ENCODE measurements at places on chromosomes 2 and 18.

DNA sequence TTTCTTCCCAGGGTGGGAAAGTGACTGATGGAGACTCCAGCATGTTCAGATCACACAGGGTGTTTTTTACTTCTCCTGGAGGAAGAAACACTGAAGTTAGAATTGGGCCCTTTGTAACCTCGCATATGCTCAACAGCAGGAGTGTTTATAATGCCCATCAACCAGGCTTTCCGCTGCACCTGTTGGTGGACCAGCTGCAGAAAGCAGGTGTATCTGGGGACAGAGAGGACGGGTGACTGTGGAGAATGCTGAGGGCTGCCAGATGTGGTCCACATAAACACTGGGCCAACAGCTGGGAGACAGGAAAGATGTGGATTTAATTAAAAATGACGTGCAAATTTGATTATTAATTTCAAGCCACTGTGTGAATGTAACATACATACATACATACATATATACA lies 335.5 kb upstream of the SPRED2 start:
- DNase-seq, result no peak

- no peak for DNase-seq
Measured at GRCh38 chr2:70934981-70935380, 719 bp upstream of the ATP6V1B1 start.

GRCh38 chr2:52356556-52356955 lies 1324.6 kb upstream of the NRXN1 start:
- DNase-seq, result no peak

GRCh38 chr18:10784596-10785202 lies 258.9 kb downstream of the NAPG start:
- no peak for DNase-seq

DNA sequence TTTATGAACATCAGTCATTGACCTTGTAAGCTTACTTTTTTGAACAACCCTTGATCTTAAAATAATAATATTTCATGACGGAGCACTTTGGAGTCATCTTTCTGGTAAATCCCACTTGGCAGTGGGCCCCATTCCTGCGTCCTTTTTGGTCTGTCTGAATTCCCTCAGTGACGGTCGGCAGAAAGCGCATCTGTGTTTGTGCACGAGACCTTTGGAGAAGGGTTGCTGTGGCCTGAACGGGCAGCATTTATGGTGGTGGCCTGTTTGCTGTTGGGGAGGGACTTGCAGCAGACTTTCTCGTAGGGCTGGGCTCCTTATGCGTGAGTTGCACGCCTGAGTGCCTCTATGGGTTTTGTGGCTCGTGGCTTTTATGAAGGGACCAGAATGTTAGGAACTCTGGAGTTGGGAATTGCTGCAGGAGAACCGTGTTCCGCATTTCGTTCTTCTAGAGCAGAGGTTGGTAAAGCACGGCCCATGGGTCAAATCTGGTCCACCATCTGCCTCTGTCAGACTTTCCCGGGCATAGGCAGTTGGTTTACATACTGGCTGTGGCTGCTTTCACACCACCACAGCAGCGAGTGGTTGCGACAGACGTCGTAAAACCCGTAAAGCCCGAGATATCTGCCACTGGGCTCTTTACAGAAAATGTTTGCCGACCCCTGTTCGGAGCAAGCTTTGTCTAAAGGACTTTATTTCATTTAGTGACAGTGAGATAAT lies 30.8 kb downstream of the LPIN1 start:
- no peak for DNase-seq

DNA sequence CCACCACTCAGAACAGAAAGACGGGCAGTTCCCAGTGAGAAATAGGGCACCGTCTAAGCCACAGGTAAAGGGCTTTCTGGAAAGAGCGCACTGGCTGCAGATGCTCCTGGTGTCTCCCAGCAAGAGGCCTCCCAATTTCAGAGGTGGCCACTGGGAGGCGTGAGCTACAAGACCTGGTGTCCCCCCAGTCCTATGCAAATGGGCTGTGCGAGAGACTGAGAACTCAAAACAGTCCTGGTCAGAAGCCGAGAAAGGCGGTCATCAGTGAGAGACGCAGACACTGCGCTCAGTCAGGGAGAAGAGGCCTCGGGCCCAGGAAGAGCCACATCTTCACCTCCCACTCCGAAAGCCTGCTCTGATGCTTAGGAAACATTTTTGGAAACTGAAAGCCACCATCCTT lies 179.5 kb downstream of the EIPR1 start:
- no peak for DNase-seq

- DNase-seq, result no peak
Measured at GRCh38 chr18:75142677-75143076, 66.3 kb downstream of the PTGR3 start.

DNA sequence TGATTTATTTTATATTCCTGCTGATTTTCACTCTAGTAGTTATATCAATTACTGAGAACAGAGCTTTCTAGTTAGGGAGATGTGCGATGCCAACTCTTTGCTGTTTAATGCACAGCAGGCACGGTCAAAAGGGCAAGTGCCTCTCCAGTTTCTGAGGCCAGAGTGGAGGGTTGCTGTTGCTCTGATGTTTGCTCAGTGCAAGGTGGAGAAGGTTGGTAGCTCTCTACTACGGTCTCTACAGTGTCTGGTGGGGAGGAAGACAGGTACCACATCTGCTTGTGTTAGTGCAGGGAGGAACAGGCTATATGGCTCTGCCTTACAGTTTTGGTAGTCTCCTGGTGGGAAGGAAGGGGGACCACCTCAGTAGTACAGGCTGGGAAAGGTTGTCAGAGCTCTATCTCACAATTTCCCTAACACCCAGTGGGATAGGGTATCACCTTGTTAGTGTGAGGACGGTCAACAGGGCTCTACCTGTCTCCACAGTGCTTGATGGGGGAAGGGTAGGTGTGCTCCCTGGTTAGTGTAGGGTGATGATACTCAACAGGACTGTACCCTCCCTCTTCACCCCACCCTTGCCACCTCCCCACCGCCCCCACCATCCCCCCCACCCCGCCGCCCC lies 85.9 kb downstream of the FANCL start:
- DNase-seq, result no peak

GRCh38 chr2:232542715-232543467 lies 3.4 kb downstream of the CHRNG start:
- no peak for DNase-seq

GRCh38 chr2:239092571-239093294 lies 244.8 kb downstream of the TWIST2 start:
- no peak for DNase-seq

- no peak for DNase-seq
Measured at GRCh38 chr2:197054437-197054836, 127.9 kb upstream of the PGAP1 start.

DNA sequence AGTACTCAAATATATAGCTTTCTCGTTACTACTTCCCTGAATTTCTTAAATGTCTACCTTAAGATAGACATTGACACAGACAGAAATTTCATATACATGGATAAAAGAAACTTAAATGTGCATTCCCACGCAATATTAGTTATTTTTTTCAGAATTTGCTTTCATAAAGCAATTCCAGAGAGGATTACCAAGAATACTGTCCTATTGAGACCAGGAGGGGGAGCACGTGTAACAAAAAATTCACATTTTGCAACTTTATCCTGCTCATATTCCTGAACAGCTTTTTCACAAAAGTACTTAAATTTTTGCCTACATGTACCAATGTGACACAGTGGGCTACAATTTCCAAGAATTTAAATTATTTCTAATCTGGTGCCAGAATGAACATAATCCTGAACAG lies 30.7 kb upstream of the ERCC3 start:
- no peak for DNase-seq

GRCh38 chr2:226190479-226191252 lies 609.0 kb downstream of the IRS1 start:
- no peak for DNase-seq

DNA sequence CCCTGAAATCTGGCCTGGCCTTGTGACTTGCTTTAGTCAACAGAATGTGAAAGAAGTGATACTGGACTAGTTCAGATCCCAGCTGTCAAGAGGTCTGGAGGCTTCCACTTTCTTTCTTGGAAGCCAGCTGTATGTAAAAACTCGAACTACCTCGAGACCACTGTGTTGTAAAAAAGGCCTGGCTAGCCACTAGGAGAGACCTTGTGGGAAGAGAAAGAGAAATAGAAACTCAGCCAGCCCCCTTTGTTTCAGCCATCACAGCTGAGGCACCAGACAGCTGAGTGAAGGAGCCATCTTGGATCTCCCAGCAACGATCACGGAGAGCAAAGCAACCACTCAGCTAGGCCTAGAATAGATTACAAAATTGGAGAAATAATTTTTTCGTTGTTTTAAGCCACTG lies 324.9 kb upstream of the TCF4 start:
- no peak for DNase-seq

DNA sequence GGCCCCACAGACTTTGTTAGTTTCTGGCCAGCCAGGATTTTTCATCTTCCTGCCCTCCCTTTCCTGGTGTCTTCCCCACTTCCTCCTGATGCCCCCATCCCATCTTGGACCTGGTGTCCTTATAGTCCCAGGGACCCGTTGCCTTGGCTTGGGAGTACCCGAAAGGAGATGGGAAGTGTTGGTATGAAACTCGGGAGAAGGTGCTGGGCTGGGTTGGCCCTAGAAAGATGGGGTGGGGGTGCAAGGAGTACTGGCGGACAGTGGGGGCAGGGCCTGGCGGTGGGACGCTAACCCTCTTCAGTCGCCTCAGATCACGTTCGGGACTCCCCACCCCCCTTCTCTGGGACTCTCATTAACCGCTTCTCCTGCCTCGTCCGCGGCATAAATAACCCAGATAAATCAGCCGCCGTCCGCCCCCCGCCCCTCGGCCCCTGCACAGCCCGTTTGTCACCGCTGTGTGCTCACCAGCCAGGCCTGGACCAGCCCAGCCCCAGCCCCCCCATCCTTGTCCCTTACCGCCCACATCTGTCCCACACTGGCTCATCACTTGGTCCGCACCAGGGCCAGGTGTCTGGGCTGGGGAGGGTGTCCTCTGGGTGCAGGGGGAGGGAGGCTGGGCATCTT lies 3.7 kb upstream of the ASIC4 start:
- no peak for DNase-seq

- no peak for DNase-seq
Measured at GRCh38 chr2:18684206-18685038, 95.1 kb upstream of the NT5C1B start.
